ENCODE measurements at places on chromosomes 1 and 21.

- no peak for DNase-seq
Measured at GRCh38 chr1:183246436-183246835, 60.4 kb downstream of the LAMC2 start.

DNA sequence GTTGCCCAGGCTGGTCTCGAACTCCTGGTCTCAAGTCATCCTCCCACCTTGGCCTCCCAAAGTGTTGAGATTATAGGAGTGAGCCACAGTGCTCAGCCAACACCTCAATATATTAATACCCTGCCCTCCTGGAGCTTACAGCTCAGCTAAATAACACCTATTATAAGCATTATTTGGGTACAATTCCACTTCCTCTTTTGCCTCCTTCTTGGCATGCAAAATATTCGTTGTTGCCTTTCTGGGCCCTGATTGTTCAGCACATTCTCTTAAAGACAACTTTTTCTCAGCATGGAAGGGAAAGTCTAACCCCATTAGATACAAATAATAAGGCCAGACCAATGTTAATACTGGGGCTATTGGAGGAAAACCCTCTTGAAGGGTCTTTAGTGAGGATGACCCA lies 2.8 kb downstream of the PAQR7 start:
- no peak for DNase-seq

DNA sequence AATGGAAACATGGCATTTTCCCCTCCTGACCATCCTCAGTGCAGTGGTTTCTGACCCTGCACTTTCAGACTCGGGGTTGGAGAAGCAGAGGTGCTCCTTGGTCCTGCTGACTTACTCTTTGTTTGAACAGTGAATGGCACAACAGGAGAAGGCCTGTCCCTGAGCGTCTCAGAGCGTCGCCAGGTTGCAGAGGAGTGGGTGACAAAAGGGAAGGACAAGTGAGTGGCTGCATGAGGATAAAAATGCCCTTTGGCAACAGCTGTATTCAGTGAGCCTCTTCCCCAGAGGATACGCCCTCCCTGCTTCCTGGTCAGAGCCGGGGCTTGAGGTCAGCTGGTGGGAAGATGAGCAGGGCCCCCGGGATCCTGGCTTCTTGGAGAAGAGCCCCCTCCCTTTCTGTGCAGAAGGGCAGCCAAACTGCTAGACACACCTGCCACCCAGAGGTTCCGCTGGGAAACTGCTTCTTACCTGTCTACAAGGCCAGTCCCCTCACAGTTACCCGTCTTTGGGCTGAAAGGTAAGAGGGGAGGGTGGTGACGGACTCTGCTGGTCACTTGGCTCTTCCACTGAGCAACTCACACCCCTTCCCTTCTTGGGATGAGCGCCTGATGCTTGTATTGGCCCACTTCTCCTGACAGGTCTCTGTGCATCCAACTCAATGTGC lies 16.6 kb downstream of the NPL start:
- no peak for DNase-seq

DNA sequence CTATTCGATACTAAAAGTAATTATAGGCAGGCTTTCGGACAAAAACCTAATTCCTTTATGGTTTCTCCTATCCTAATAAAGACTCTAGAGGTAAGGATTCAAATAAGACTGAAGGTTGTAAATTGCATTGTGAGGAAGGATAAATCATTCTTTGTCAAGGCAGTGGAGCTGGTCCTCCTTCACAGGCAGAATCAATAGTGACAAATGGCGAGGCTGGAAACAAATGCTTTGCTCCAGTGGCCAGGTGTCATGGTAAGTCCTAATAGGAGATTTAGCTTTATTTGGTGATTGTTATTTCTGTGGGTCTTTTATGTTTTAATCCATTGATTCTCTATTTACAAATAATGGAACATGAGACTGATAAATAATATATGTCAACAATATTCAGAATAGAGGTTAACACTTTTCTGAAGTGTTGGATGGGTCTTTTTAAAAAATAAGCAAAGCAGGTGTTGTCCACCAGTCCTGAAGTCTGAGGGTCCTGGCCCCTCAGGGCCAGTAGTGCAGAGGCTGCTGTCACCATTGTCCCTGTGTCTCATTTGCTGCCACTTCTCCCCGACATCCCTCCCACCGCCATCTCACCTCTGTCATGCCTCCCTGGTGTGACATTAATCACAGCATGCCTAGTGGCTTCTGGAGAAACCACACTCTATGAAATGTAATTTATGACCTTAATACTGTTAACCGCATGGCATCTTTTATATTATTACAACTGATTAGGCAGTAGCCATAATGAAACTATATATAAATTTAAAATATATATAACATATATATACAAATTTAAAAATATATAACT lies 120.9 kb upstream of the MAGI3 start:
- DNase-seq: no peak

- DNase-seq: peak; percentile 40
Measured at GRCh38 chr1:25700626-25701025, 84.0 kb downstream of the MAN1C1 start.

DNA sequence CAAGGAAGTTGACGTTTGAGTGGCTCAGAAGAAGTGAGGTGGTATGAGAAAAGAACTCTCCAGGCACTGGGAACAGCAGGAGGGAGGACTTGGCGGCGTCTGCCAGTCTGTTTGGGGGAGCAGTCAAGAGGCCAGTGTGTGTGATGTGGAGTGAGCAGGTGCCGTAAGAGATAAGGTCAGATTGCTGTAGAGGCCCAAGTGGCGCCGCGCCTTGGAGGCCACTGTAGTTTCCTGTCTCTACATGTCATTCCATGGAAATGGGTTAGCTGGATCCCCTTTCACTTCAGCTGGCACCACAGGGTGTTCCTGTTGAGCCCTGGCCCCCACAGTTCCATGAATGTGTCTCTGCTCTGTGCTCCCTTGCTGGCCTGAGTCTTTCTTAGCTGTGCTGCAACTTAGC lies 35.5 kb upstream of the PTPRF start:
- no peak for DNase-seq

GRCh38 chr1:217917281-217917887 lies 286.2 kb downstream of the SPATA17 start:
- no peak for DNase-seq

GRCh38 chr1:88175120-88175630 lies 508.9 kb upstream of the PKN2 start:
- no peak for DNase-seq

GRCh38 chr1:230693221-230693620 lies 20.7 kb downstream of the AGT start:
- no peak for DNase-seq

- no peak for DNase-seq
Measured at GRCh38 chr1:247421074-247421473, 5.1 kb downstream of the NLRP3 start.

GRCh38 chr1:57089855-57090254 lies 124.0 kb upstream of the C8B start:
- no peak for DNase-seq

DNA sequence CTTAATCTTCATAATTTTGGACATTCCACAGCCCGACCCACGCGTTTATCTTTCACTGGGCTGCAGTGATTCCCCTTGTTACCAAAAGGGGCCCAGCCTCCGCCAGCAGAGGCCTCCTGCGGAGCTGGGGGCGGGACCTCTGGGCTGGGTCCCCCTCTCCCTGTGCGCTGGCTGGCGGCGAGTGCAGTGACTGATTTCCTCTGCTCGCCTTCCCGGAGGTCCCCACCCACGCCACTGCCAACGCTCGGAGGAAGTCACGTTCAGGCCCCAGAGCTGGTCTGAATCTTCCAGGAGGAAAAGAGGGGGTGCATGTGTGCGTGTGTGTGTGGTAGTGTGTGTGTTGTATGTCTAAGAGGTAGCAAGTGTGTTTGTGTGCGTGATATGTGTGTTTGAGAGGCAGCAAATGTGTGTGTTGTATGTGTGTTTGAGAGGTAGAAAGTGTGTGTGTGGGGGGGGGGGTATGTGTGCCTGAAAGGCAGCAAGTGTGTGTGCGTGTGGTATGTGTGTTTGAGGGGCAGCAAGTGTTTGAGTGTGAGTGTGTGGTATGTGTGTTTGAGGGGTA lies 35.0 kb upstream of the JAK1 start:
- DNase-seq: peak; percentile 45

GRCh38 chr1:61078618-61079295 lies 3.6 kb upstream of the NFIA start:
- DNase-seq: no peak

DNA sequence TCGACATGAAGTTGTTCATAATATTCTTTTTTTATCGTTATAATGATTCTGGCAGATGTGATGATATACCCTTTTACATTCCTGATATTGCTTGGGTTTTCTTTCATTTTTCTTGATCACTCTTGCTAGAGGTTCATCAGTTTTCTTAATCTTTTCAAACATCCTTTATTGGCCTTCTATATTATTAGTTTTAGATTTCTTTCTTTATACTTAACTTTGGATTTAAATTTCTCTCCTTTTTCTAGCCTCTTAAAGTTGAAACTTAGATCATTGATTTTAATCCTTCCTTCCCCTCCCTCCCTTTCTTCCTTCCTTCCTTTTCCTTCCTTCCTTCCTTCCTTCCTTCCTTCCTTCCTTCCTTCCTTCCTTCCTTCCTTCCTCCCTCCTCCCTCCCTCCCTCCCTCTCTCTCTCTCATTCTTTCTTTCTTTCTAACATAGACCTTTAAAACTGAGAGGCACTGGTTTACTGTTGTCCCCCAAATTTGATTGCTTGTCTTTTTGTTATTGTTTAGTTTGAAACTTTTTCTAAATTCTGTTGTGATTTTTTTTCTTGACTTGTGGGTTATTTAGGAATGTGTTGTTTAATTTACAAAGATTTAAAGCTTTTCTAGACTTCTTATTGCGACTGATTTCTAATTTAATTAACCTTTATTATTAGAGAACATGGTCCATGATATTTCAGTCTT lies 31.6 kb downstream of the HOOK1 start:
- DNase-seq: no peak

DNA sequence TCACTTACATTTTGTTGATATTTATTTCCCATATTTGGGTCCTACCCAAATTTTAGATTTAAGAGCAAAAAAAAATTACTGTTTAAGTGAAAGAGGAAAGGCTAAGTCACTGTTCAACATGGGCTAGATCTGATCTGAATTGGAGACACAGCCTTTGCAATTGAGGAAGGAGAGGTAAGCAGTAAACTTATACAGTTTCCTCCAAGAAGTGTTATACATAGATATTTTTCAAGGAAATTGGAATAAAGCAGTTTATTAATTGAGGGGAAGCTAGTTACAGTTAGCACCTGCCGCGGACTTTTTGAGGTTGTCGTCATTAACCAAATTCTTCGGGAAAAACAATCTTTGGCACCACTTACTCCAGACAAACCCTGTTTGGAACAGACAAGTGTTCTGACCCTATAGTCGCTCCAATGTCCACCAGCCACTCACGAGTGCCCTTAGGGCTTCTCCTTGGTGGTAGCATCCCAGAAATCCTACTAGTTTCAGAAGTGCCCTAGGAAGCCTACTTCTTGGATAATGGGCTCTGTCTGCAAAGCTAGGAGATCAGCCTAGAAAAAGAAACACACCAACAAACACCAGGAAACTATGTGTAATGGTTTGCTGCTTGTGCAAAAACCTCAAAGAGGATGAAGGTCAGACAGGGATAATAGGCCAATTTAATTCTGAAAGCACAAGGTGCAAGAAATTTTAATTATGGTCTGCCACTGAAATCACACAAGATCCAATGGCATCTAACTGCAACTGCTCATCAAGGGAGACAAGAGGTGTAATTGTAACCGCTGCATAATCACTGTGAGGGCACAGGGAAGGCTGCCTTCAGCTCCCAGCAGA lies 2.5 kb downstream of the WLS start:
- DNase-seq: no peak

GRCh38 chr1:11474826-11475225 lies 4.1 kb upstream of the DISP3 start:
- DNase-seq: no peak

- no peak for DNase-seq
Measured at GRCh38 chr1:200228486-200228885, 181.3 kb downstream of the ZNF281 start.

- DNase-seq: no peak
Measured at GRCh38 chr1:109040627-109040988, 1.3 kb downstream of the WDR47 start.

GRCh38 chr1:218079820-218080219 lies 205.3 kb upstream of the RRP15 start:
- DNase-seq: no peak

- no peak for DNase-seq
Measured at GRCh38 chr1:6577831-6578525, 1.8 kb upstream of the ZBTB48 start.

DNA sequence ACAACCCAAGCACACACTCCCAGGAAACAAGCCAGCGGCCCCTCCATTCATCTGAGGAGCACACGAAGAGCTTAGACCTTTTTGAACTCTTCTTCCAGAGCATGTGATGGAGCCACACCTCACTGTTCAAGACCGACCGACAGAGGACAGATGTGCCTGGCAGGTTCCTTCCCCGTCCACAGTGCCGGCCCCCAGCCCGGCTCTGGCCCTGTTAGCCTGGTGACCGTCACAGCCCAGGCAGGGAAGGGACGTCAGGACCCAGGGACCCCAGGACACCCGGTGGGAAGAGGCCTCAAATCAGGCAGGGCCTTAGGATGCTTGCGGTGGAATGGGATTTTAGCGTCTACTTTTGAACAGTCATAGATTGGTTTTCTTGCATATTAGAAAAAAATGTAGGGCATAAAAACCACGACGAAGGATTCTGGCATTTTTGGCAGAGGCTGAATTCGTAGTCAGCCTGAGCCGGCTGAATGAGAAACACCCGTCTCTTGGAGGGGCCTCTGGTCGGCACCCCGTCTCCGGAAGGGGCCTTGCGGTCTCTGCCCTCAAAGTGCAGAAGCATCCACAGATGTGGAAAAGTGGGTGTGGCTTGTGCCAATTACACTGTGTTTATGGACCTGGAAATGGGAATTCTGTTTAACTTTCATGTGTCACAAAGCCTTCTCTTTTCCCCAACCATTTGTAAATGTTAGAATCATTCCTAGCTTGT lies 79.3 kb downstream of the SIK1 start:
- DNase-seq: no peak

- DNase-seq: no peak
Measured at GRCh38 chr1:233015965-233016364, 65.6 kb downstream of the NTPCR start.

- no peak for DNase-seq
Measured at GRCh38 chr21:35172231-35172630, 123.1 kb upstream of the RUNX1 start.

- DNase-seq: no peak
Measured at GRCh38 chr1:117695796-117696490, 90.1 kb downstream of the TENT5C start.

DNA sequence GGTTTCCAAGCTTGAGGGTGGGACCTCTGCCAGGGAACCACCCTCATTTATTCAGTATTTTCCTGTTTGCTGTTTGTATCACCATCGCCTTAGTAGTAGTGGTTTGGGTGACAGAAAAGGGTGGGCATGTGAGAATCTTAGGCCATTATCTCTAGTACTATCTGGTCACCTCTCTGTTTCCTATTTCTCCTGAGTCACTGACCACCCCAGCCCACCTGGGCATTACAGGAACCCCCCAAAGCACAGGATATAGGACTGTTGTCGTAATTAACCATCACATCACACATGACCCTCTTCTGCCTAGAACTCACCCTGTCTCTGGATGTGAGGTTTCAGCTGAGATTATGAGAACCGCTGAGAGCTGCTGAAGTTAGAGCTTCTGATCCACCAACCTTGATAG lies 60.4 kb downstream of the IL23R start:
- no peak for DNase-seq

GRCh38 chr1:12456979-12457378 lies 161.0 kb downstream of the DHRS3 start:
- no peak for DNase-seq

- no peak for DNase-seq
Measured at GRCh38 chr1:211935448-211935970, 99.8 kb downstream of the INTS7 start.
